ENCODE measurements at places on chromosomes 1 and 21. TPM values are rescaled to one million over a fixed set of nuclear protein-coding genes. Genes with fewer than 3 reads are reported as not detected.

The EFNA3 gene
- 4.0 TPM for total RNA-seq

DNA sequence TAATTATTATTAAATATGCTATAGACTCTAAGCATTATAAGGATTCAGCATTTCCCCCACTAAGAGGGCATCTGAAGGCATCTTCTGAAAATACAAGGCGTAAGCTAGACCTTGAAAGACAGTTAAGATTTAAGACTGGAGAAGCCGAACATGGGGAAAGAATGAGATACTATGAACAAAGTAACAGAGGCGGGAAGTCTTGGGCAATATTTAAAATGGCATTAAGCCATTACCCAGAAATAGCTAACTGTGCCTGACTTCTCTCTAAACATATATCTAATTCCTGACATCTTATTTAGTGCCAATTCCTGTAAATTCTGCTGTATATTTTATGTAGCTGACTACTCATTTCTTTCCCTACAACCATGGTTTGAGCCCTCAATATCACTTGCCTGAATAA lies 20.9 kb downstream of the DPH5 start:
- no peak for DNase-seq

The ADAMTSL4 gene
- total RNA-seq, result not detected

The TMEM52 gene
- total RNA-seq, result 7.4 TPM

- no peak for DNase-seq
Measured at GRCh38 chr1:202801175-202801574, 7.0 kb downstream of the KDM5B start.

The AMY2B gene
- 10.0 TPM for total RNA-seq

The THEMIS2 gene
- total RNA-seq, result 6.7 TPM

The LCE4A gene
- total RNA-seq, result not detected

The RBP7 gene
- total RNA-seq, result 0.96 TPM

The LEFTY1 gene
- not detected for total RNA-seq

- DNase-seq, result no peak
Measured at GRCh38 chr1:245948786-245949185, 558.3 kb downstream of the SMYD3 start.

DNA sequence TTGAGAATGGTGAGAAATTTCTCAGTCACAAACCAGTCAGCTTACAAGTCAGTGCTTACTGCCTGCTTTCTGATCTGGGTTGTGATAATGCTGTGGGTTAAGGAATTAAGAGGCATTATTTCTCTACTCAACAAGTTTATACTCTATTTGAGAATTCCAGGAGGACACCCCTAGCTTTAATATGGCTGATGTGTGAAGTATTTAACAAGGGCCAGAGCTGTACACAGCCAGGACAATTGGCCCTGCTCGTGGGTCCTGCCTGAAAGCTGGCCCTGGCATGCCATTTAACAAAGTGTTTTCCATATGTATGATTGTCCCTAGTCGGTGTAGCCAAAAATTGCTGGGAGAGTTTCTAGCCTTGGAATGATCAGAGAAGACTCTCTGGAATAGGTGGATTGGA lies 43.2 kb downstream of the HHAT start:
- no peak for DNase-seq

DNA sequence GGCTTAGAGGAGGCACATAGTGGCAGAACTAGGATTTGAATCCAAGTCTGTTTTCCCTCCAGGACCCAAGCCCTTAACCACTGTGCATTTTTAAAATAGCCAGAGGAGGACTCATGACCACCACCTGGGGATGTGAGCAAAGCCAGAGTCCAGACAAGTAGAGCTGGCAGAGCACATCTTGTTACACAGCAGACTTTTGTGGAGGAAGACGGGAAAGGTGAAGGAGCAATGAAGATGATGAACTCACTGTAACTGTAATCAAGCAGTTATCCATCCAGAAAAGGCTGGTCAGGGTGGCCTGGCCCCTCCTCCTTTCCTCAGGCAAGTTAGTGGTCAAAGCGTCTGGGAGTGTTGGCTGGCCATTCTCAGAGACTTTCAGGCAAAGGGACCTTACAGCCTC lies 50.9 kb downstream of the SLC44A3 start:
- DNase-seq, result no peak

The CR1 gene
- not detected for total RNA-seq

The CD164L2 gene
- total RNA-seq, result 1.6 TPM

- no peak for DNase-seq
Measured at GRCh38 chr1:29851691-29852090, 615.4 kb downstream of the PTPRU start.

- DNase-seq, result peak; percentile 34
Measured at GRCh38 chr1:43069461-43070050, 102.5 kb downstream of the EBNA1BP2 start.

DNA sequence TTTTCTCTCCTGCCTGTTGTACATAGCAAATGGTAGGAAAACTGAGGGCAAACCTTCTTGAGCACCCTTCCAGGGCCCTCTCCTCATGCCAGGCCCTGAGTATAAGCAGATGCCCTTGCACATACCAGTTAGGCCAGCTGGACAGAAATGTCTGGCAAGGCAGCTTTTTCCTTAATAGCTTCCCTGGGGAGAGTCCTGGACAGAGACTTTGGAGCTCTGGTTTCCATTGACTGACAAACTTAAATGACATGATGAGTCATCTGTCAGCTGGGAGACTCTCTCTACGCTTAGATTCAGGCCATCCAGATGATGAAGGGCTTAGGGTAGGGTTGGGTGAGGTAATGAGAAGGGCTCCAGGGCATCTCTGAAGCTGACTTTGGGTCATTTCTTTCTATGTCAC lies 317.5 kb downstream of the ASTN1 start:
- DNase-seq, result no peak

The SGIP1 gene
- total RNA-seq, result 6.6 TPM

- no peak for DNase-seq
Measured at GRCh38 chr1:10672343-10673050, 123.9 kb downstream of the CASZ1 start.

DNA sequence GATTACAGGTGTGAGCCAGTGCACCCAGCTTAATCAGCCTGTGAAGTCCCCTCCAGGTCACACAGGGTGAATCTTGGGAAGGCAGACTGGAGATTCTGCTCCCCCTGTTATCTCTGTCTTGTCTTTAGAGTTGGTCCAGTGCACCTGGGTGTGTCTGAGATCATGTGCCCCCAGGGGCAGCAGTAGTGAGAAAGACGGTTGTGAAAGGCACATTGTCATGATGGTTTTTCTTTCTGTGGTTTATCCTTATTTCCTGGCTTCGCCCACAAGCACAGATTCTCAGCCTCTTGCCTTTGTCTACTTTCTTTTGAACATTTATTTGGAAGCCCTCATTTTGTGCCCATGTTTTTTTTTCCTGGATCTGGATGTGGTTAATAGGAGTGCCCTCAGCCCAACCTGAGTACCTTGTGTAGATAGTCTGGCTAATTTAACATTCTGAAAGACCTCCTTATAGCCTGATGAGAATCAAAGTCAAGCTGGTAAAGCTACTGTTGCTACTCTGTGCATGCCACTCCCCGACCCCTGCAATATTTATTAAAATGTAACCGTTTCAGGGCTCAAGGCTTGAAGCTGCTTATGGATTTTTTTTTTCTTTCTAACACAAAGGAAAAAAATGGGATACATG lies 23.7 kb downstream of the UCK2 start:
- DNase-seq, result no peak

The HES4 gene
- total RNA-seq, result 35.7 TPM

The GSTM5 gene
- not detected for total RNA-seq

DNA sequence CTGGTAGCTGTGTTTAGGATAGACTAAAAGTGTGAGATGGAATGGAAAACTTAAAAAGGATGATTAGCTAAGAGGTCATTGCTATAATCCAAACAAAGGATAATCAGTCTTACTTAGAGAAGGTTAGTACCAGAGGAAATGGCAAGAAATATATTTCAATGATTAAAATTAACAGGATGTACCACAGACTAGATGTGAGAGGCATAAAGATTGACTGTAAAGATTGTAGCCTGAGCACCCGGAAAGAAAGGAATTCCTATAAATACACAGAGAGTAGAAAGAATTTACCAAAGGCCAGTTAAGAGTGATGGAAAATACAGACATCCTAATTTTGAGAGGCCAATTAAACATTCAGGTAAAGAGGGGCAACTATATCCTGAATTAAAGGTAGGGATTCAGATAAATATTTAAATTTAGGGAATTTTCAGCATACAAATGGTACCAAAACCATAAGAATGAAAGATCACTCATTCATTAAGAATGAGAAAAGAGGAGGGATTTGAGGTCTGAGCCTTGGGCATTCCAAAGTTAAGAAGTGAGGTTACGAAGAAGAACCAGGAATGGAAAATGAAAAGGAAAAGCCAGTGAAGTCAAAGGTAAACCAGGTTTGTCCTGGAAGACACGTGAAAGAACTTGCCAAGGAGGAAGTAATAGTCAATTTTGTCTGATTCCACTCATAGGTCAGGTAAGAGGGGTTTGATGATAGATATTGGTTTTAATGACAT lies 46.4 kb upstream of the RGS1 start:
- no peak for DNase-seq

DNA sequence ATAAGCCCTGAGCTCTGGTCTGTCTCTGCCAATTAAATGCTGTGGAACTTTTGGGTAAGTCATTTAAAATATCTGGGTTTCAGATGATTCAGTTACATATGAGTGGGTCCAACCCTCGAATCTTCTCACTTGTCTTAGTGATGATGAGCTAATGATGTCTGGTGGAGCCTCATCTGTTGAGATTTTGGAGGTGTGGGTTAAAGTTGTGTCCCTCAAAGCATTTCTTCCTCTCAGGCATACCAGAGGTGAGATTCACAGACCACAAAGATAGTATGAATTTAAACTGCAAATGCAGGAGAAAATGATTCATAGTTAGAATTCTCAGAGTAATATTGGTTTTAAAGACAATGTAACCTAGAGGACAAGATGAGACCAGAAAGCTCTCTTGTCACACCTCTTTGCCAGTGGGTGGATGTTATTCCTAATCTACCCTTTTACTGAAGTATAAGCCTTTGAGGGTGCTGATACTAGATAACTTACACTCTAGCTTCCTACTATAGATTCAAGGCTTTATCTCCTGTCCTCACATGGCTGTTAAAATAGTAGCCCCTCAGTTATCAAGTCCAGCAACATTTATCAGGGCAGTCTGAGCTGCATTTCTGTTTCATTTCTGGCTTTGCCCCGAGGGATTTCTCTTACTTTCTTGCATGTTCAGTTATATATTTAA lies 90.7 kb downstream of the MT1HL1 start:
- no peak for DNase-seq

- DNase-seq, result no peak
Measured at GRCh38 chr1:153395136-153395685, 4.3 kb upstream of the S100A8 start.

The ANKRD34A gene
- 0.28 TPM for total RNA-seq

The UBL4B gene
- total RNA-seq, result not detected

- peak; percentile 25 for DNase-seq
Measured at GRCh38 chr1:25566730-25567341, 23.4 kb downstream of the LDLRAP1 start.

DNA sequence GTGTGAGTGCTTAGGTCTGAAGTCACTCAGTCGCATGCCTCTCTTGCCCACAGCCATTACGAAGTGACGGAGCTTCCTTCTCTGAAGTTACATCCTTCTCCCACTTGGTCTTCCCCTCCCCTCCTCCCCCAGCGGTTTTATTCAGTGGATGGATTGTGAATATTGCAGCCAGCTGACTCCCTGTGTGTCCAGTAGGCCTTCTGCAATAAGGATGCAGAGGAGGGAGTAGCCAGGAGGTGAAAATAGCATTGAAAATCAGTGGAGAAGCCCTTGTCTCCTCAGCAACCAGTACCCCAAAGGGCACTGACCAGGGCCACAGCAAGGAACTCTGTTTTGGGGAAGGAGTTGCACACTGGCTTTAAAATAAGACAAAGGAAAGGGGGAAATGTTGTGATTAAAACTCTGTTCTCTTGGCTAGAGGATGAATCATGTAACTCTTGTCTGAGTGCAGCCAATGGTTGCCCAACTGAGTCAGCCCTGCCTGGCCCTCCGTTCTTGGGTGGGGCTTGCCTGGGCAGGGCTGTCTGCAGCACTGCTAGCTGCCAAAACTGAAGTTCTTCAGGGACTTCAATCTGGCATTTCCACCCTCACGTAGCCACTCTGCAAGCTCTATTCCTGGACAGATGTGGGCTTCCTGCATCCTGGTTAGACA lies 4.3 kb downstream of the S100A10 start:
- DNase-seq, result no peak

The EDARADD gene
- total RNA-seq, result 1.7 TPM

DNA sequence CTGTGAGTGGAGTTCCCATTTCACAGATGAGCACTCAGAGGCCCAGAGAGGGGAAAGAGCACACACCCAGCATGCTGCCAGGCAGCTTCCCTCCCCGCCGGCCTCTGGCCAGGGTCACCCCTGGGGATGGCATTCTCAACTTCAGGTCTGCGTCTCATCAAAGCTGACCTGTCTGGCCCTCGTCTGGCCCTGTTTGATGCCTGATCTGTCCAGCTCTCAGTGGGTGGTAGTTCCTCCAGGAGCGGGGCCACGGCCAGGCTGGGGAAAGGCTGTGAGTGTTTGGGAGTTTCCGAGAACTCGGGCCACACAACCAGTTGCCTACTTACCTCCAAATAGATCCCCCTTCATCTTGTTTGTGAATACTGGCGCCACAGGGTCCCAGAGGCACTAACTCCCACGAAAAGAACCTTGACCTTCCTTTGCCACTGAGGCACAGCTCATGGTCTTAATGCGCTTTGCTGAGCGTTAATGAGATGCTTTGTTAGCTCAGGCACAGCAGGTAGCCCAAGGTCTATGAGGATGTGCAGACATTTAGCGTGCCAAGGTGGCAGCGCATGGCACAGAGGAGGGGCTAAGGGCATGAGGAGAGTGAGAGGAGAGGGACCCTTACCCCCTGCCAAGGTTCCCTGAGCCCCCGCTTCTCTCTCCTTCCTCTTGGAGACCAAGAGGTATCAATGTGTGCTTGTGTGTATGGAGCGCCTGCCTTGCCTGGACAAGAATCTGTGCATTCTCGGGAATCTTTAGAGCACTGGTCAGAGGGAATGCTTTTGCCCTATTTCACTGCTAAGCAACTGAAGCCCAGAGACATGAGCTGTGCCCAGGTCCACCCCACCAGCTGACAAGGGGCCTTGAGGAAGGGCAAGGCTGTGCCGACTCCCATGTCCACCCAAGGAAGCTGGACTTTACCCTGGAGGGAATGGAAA lies 61.2 kb downstream of the DISP3 start:
- no peak for DNase-seq

The LRRC42 gene
- total RNA-seq, result 69.1 TPM

The RIPPLY3 gene
- 2.8 TPM for total RNA-seq

The DDX59 gene
- total RNA-seq, result 27.9 TPM

The RNASEL gene
- 3.6 TPM for total RNA-seq

The TMEM53 gene
- total RNA-seq, result 6.7 TPM

DNA sequence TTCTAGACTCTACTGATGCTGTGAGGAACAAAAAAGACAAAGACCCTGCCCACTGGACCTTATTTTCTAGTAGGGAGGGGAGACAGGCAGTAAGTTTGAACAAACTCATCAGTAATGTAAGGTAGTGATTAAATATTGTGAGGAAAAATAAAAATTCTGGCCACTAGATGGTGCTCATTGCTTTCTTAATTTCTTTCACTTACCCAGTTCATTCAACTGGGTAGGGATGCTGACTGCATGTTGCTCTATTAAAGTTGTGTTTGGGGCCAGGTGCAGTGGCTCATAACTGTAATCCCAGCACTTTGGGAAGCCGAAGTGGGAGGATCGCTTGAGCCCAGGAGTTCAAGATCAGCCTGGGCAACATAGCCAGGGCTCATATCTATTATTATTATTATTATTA lies 6.3 kb upstream of the KYAT3 start:
- DNase-seq, result peak; percentile 71

- no peak for DNase-seq
Measured at GRCh38 chr1:223133306-223133823, 9.7 kb downstream of the TLR5 start.

GRCh38 chr1:7558481-7558880 lies 212.6 kb upstream of the VAMP3 start:
- DNase-seq, result no peak
